Karpas-422 (cell line): ENCODE measurements at places on chromosomes 12 and 14. TPM values are rescaled to one million over a fixed set of nuclear protein-coding genes. Genes with fewer than 3 reads are reported as not detected.

The CDCA3 gene
- 47.6 and 70.0 TPM in 2 replicates for total RNA-seq

The GPRC5D gene
- total RNA-seq, result not detected in 2 replicates

The MRPS35 gene
- 41.3 and 77.0 TPM in 2 replicates for total RNA-seq

The KCNK13 gene
- total RNA-seq, result not detected in 2 replicates

The MYH6 gene
- not detected in 2 replicates for total RNA-seq

The GALNT4 gene
- 7.1 and 7.3 TPM in 2 replicates for total RNA-seq
